Astrocyte of the cerebellum (primary cell): ENCODE measurements at places on chromosomes 1 and 21.

DNA sequence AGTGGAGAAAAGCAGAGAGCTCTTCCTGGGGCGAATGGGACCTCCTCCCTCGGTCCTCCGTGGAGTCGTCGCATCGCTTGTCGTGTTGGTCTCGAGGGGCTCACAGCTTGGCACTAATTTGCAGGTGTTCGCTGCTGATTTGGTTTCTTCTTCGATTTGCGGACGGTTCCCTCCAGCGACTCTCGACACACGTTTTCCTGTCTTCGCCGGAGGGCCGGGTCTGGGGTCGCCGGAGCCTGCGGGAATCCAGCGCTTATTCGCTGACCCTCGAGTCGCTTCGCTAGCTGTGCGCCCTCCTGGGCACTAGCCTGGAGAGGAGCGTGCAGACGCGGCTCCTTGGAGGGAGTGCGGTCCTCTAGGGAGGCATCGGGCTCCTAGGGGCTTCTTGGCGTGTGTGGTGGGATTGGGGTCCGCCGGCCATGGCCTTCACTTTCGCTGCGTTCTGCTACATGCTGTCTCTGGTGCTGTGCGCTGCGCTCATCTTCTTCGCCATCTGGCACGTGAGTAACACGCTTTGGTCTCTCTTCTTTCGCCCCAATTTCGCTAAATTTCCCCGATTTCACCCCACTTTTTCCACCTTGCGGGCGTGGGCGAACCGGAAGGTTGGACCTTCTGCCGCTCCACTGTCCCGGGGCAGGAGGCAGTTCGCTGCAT, 766 bp downstream of the CNIH3 start:
- DNase-seq = no peak

DNA sequence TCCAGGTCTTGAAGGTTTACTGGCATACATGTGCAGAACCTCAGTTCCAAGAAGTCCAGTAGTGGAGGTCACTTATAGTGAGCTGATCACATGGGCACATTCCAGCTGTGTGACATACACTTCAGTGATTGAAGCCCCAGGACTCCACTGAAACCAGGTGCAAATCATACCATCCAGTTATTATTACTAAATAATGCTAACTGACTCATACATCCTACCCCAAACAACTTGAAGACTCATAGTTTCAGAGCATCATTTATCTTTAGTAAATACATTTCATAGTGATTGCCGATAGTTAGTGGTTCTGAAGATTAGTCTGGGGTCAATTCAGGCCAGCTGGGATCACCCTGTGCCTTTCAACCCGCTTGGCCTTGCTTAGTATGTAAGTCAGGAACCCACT, 137.9 kb upstream of the UBE2U start:
- no peak for DNase-seq

DNA sequence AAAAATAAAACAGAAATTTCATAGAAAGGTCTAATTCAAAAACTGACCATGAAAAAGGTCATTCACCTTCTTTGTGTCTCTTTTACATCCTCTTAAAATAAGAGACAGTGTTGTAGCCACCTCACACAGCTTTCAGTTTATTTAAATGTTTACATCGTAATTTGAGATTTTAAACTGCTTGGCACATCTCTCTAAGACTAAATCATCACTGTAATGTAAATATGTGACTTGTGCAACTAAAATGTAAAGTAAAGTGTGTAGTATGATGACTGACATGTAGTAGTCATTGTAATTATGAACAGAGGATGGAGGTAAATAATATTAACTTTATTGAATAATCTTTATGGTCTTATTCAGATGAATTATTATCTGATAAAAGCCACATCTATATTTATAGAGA, 283.9 kb downstream of the KCNT2 start:
- DNase-seq = no peak

DNA sequence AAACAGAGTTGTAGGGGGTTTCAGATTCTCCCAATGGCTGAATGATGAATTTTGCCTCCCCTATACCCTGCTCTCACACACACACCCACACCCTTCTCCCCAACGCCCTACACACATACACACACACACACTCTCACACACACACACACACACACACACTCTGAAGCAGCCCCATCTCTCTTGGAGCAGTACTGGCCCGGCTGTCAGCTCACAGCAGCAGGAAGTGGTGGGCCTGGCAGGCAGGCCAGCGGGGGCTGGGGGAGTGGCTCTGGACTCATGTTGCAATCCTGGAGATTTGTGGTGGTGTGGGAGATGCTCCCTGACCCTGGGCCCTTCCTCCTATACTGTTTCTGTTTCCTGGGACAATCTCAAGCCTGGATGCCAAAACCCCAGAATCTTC, 2.2 kb downstream of the IKBKE start:
- DNase-seq = peak; percentile 35

- no peak for DNase-seq
Measured at GRCh38 chr1:227725046-227725445, 10.1 kb downstream of the JMJD4 start.

DNA sequence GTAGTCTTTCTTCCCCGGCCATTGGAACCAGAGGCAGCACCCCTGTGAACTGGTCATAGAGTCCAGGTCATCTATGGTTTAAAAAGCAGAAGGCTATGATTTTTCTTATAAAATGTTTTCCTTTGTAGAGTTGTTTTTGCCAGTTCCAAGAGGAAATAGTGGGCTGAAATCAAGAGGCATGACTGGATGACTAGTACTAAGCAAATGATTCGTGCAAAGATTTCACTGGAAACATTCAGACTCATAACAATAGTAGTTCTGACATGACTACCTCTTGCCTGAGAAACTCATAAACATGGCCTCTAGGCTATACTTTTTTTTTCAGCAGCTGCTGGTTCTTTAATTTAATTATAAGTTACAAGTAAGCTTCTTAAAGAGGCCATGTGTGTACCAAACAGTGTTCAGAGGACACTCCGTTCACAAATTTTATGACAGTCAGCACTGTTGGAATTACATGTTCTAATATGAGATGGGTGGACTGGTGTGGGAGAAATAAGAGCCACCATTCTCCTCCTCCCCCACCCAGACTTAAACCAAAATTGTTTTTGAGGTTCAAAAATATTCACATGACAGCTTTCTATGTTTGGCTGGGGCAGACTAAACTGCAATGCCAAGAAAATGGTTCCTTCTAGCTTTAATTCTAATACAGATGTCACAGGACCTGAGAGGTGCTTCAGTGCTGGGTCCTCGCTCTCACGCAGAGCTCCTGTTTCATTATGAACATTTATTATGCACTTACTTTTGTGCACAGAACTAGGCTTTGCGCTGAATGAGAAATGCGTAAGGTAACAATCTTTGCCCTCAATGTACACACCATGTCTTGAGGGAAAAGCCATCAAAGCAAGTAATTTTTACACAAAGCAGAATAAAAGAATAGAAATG, 147.5 kb downstream of the ZC3H11B start:
- no peak for DNase-seq

DNA sequence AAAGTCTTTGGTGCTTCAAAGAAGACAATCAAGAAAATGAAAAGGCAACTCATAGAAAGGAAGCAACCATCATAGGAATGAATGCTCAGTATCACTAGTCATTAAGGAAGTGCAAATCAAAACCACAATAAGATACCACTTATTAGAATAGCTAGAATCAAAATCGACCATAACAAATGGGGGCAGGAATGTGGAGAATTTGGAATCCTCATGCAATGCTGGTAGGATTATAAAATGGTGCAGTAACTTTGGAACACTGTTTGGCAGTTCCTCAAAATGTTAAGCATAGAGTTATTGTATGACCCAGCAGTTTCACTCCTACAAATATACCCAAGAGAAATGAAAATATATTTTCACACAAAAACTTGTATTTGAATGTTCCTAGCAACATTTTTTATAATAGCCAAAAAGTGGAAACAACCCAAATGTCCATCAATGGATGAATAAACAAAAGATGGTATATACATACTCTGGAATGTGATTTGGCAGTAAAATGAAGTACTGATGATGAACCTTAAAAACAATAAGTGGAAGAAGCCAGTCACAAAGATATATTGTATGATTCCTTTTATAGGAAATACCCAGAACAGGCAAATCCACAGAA, 105.6 kb downstream of the MIS18A start:
- peak; percentile 63 for DNase-seq

DNA sequence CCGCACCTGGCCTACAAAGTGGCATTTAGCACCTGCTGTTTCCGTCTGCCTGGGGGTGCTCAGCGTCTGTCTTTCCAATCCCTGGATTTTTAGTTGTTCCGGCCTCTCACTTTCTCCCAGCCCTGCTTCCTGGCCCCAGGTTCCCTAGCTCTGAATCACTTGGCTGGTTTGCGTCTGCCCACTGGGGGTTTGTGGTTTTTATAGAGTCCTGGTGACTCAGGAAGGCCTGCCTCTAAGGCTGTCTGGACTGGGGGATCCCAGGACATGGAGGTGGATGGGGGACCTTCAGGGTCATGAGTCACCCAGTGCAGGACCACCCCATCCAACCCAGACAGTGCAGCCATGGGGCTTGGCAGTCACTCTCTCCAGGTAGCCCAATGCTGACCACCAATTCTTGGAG, 53.5 kb downstream of the MRPL37 start:
- peak; percentile 87 for DNase-seq

- peak; percentile 23 for DNase-seq
Measured at GRCh38 chr1:184621260-184621659, 133.4 kb downstream of the EDEM3 start.

DNA sequence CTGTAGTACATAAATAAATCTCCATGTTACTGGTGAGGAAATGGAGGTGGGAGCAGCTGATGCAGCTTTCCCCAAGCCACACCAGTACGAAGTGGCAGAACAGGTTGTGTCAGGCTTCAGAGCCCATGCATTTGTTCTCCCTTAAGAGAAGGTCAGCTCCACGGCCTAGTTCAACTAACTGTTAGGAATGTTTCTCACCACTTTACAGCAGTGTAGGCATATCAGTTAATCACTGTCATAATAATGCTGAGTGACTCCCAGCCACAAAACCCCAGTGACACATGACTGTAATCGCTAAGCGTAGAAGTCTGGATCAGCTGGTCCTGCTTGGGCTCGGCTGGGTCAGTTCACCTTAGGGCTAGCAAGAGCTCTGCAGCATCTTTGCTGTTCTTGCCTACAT, 90.4 kb downstream of the VPS26C start:
- no peak for DNase-seq

GRCh38 chr1:106717591-106717990, 338.9 kb upstream of the PRMT6 start:
- DNase-seq = no peak

DNA sequence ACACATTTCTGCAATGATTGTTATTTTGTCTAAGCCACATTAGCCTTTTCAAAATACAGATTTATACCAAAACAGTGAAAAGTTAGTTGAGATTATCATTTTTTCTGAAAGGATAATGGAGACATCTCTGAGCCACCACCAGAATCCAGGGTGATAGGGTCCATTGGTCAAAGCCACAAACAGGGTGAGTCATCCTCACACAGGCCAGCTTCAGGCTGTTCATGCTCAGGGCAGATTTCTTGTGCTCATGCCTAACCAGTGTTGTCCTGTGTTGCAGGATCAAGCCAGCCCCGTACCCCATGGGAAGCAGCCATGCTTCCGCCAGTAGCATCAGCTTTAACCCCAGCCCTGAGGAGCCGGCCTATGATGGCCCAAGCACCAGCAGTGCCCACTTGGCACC, 13.4 kb downstream of the ELOA start:
- no peak for DNase-seq

- DNase-seq = peak; percentile 15
Measured at GRCh38 chr1:54081306-54082270, 28.2 kb downstream of the TCEANC2 start.

DNA sequence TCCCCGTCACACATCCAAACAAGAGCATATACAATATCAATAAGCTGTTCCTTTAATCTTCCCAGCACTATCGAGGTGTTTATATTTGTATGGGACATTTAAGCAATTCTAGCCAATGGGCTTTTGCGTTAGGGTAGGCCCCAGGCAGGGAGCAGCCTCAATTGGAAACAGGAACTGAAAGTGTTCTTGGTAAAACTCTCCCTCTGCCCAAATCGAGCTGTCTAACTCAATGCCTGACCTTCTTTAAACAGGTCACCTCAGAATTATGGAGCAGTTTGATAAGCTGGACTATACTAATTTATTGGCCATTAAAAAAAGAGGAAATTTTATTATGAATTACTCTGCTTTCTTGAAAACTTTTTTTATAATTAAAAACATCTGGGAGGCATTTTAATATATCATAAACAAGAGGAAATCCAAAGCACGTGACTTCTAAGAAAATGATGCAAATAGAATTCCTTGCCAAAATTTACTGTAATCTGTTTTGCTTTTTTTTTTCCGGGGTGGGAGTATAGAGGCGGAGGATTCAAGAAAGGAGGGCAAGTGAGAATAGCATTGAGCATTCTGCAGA, 498.1 kb downstream of the LMO4 start:
- no peak for DNase-seq

- DNase-seq = peak; percentile 33
Measured at GRCh38 chr1:157105988-157106812, 6.6 kb upstream of the ETV3L start.

DNA sequence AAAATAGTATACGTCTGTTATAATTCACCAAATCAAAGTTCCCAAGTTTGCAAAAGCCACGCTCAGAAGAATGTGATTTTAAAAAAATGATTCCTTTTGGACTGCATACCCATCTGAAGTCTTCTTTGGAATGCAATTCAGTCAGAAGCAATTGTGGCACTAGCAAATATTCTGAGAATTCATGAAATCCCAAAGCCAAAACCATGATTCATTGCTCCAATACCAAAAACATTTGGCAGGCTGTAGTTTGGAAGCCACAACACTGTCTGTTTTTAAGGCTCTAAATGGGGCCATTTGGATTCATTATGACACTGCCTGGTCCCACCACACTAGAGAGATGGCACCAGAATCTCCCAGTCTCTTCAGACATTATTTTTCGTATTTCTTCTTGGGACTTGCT, 21.8 kb upstream of the LRRC53 start:
- peak; percentile 69 for DNase-seq

- DNase-seq = no peak
Measured at GRCh38 chr1:109589679-109590078, 29.7 kb downstream of the GNAT2 start.

- no peak for DNase-seq
Measured at GRCh38 chr1:48684381-48684780, 92.3 kb downstream of the BEND5 start.

GRCh38 chr1:57712846-57713245, 289.0 kb upstream of the DAB1 start:
- DNase-seq = no peak

GRCh38 chr1:22788254-22788661, 77.6 kb downstream of the EPHB2 start:
- no peak for DNase-seq

DNA sequence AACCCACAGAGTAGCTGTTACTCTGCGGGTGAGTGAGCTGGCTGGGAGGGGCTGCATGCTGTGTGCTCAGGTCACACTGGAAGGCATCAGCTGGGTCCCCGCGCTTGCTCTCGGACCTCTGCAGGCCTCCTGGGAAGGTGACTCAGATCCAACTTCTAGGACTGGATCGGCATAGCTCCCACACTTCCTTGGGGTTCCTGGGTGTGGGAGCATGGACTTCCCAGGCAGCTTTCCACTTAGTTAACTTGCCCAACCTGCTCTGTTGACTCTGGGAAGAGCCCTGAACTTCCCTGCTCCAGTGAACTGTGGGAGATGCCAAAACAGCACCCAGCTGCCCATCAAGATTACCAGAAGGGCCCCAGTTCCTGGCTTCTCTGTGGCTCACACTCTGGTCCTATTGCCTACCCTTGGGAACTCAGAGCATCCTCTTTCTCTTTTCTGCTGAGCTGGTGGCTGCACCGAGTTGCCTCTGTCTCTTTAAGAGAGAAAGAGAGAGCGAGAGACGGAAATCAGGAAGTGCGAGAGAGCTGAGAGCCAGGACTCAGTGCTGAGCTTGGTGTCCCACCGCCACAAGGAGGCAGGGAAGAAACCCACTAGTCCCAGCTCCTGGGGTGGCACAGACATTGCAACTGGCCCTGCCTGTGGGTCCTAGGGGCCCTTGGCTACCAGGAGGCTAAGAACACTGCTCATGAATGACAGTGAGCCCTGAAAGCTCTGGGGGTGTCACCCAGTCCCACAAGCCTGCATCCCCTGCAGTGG, at the start of gene IKBKE:
Gene IKBKE, plus strand, starts transcription at position 544 of the 759 bp plus-strand sequence. CDS start 2,752 bp downstream, outside the sequence.
- DNase-seq = no peak
